ENCODE measurements at places on chromosomes 3 and 15. TPM values are rescaled to one million over a fixed set of nuclear protein-coding genes. Genes with fewer than 3 reads are reported as not detected.

- no peak for DNase-seq
These were observed 1.2 kb downstream of the TLNRD1 start for GRCh38 chr15:81002009-81002330.

DNA sequence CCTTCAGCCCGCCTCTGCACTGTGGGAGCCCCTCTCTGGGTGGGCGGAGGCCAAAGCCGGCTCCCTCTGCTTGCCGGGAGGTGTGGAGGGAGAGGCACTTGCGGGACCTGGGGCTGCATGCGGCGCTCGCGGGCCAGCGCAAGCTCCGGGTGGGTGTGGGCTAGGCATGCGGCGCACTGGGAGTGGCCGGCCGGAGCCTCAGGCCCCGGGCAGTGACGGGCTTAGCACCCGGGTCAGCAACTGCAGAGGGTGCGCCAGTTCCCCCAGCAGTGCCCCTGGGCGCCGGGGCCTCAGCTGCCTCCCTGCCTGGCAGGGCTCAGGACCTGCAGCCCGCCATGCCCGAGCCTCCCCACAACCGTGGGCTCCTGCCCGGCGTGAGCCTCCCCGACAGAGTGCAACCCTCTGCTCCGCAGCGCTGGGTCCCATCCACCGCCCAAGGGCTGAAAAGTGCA lies 98.9 kb upstream of the POU1F1 start:
- no peak for DNase-seq

GRCh38 chr3:104787306-104787705 lies 579.4 kb upstream of the ALCAM start:
- DNase-seq = no peak

GRCh38 chr3:107899990-107900651 lies 190.7 kb downstream of the CD47 start:
- no peak for DNase-seq

The POU1F1 gene
- not detected for total RNA-seq

The SEC22A gene
- 13.8 TPM for total RNA-seq
